ENCODE measurements at places on chromosomes 2 and 18.

DNA sequence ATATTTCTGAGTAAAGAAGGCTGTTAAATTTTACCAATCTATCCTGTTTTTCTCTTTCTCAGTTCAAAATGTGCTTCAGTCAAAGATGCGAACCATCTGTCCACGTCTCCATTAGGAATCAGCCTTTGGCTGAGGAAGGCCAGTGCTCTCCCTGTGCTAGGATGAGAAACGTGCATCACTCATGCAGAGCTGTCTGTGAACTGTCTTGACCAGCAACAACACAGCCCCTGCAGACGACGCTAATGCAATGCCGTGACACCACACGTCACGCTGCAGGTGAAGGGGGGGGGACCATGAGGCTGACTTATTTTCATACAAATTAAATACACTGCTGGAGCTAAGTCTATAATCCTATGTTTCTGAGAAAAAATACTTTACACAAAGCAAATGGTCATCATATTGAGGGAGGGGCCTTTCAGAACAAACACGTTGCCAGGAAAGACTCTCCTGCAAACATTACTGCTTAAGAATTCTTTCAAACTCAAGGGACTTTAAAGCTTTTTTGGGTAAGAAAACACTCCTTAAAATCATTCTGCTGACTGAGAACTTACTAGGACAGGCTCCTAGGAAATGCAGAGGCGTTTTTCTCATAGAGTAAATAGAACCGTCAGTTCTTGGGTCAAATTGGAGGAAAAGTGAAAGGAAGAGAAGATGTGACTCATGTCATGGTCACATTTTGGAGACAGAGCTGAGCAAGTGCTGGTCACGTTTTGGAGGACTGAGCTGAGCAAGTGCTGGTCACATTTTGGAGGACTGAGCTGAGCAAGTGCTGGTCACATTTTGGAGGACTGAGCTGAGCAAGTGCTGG is 97.0 kb downstream of the MBP start:
- no peak for DNase-seq

DNA sequence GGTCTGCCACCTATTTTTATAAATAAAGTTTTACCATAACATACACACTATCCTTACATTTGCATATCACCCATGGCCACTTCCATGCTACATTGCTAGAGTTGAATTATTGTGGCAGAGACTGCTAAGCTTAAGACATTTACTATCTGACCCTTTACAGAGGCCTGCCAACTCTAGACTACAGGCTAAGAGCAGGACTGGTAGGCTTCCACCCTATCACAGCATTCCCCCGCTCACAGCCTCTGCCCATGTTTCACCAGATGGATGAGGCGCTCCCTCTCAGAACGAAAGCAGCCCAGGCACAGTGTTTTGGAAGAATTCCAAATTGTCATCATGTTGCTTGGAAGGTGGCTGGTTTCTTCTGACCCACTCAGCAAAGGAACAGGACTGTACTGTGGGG is 91.7 kb upstream of the SLC35G4 start:
- DNase-seq, result no peak

DNA sequence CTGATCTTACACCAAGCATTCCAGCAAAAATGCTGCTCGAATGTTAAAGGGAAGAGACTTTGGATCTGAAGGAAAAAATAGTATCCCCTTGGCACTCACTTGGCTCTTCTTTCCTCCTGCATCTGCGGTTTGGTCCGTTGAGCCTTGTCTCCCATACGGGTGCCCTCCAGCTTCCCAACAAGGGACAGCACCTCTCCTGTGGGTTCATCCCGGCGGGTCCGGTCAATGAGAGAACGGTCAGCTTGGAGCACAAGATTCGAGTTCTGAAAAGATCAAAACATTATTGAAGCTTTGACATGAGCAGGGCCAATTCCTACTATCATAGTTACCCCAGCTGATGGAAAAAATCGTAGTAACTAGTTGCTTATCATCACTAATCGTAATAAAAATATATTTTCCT is 740 bp downstream of the SNRNP200 start:
- DNase-seq, result no peak

- no peak for DNase-seq
These were observed 3.7 kb downstream of the TNFRSF11A start for GRCh38 chr18:62328586-62329525.

DNA sequence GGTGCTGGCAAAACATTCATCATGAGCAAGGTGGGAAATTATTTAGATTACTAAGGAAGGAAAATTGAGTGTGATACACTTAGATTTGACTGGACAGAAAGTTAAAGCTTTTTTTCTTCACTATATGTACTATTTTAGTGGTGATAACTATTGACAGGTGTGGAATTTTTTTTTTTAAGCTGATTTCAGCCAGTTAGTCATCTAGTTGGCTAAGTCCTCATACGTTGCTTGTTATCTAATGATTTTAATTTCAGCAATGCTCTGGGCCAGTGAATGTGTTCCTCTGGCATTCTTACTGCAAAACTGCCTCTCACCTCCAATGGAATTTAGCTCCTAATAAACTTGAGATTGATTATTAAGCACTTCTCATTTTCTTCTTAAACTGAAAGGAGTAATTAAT is 1223.2 kb upstream of the ACVR2A start:
- no peak for DNase-seq

GRCh38 chr2:171523088-171524017 is 1.1 kb downstream of the CYBRD1 start:
- no peak for DNase-seq

DNA sequence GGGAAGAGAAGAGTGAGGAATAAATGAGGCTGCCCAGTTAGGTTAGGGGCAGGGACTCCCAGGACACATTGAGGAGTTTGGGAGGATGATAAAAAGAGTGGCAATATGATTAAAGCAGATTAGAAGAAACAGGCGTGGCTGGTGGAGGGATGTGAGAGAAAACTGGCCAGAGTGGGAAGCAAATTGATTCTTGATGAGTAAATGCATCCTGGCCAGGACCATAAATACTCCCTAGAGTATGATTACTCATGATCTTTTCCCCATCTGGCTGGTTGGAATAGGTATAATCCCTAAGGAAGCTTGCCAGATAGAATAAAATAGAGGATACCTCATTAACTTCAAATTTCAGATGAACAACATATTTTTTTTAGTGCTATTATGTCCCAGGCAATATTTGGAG is 21.5 kb upstream of the DAW1 start:
- DNase-seq, result no peak

DNA sequence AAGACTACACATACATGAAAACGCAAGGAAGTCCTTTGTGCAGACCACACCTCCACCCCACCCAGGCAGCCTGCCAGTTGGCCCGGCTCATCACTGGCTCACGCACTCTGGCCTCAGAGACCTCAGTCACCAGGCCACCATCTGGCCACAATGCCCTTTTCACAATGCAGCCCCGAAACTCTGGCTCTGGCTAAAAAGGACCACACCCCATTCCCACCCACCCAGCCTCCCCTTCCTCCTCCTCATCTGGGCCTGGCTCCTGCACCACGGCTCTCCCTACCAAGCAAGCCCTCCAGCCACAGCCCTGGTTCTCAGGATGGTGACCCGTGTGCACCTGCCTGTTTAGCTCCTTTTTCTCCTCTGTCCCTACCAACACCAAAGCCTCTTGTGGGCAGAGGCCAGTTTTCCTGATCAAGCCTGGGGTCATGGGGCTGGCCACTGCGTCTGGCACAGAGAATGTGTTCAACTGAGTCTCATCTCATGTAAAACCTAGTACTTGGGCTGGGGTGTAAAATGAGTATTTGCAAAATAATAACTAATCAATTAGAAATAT is 7.4 kb downstream of the HDAC4 start:
- DNase-seq, result no peak

DNA sequence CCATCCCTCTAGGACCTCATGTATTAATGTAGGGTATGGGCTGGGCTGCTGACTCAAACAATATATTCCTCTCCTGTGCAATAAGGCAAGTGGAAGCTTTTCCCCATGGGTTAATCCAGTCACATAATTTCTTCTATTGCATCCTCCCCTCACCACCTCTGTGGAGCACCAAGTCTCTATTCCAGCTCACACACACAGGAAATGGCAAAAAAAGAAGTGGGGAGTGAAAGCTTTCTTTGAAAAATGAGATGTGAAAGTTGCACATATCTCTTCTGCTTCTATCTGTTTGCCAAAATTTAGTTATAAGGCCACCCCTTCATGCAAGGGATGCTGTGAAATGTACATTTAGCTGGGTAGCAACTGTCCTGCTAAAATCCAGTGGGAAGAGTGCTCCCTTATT is 121.3 kb downstream of the CDC42EP3 start:
- DNase-seq, result no peak

DNA sequence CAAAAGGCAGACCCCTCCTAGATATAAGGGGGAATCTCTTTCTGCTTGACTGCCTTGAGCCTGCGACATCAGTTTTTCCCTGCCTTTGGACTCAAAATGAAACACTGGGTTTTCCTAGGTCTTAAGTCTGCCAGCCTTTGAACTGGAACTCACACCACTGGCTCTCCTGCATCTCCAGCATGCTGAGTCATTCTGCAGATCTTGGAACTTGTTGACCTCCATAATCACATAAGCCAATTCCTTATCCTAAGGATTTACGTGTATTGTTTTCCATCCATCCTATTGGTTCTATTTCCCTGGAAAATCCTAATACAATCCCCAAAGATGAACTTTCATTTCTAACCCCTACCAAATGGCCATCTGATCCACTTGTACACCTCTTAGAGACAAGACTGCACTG is 88.0 kb downstream of the AFF3 start:
- no peak for DNase-seq

GRCh38 chr2:222074674-222075073 is 224.1 kb downstream of the PAX3 start:
- DNase-seq, result no peak

DNA sequence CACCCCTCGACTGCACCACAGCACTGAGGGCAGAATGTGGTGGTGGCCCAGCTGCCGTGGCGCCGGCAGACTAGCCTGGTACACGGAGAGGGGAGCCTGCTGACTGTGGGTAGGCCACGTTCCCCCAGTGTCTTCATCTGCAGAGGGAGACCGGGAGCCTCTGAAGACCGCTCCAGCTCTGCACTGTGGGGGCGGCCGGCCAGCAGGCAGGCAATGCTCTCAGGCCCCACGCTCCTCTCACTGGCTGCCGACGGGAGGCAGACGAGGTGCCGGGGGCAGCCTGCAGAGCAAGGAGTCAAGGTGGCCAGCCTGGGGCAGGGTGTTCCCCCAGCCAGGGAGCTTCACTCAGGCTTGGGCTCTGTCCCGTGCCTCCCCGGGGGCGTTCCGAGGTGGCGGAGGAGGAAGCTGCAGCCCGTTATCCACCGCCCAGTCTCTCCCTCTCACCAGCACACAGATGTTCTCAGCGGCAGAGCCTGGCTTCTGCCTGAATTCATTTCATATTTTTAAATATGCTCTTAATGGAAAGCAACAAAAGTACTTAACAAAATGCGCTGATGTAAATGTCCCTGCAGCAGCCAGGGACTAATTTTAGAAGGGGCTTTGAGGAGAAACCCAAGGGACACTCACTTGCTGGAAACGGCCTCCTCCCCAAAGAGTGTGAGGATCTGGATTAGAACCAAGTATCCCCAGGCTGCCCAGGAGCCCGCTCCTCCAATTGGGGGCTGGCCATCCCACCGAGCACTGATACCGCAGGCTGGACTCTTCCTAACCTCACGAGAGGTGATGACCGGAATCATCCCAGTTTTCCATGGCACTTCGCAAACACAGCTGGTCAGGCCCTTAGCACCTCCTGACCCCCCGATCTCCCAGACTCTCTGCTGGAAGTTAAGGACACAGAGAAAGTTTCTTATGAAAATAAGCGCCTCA is 87.8 kb downstream of the HDAC4 start:
- DNase-seq, result no peak

DNA sequence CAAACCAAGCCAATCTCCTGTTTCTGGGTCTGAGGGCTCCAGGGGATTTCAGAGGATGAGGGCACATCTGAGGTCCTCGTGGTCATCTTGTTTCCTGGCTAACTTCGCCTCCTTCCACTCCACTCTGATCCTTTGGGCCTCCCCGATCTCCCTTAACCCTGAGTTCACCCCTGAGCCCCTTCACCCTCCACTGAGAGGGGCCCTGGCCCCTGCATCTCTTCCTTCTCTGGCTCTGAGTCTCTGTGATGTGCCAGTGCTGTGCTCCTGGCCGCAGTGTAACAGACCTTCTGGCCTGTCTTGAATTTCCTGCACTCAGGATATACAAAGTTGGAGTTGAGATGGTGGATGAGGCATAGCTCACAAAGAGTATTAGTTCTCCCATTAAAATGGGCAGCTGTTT is 84.7 kb upstream of the BOD1L2 start:
- no peak for DNase-seq

- DNase-seq, result no peak
These were observed 66.9 kb downstream of the HS1BP3 start for GRCh38 chr2:20584045-20584398.

DNA sequence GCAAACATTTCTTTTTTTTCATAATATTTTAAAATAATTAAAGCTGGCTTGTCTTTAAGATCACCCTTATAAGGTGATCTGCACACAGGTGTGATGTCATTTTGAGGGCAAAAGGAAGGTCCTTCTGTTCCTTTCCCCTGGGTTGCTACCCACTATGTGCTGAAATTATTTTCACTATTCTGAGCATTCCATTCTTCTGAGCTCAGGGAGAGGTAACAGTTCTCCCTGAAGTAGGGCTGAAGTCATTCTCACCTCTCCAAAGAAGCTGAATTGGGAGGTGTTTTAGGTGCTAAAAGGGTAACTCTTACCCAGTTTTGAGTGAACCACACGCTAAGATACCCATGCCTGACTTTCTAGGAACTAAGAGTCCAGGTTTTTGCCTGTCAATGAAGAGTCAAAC is 247.6 kb downstream of the SLC4A3 start:
- DNase-seq, result no peak

- DNase-seq, result no peak
These were observed 234.9 kb upstream of the SMAD7 start for GRCh38 chr18:49185623-49186022.

DNA sequence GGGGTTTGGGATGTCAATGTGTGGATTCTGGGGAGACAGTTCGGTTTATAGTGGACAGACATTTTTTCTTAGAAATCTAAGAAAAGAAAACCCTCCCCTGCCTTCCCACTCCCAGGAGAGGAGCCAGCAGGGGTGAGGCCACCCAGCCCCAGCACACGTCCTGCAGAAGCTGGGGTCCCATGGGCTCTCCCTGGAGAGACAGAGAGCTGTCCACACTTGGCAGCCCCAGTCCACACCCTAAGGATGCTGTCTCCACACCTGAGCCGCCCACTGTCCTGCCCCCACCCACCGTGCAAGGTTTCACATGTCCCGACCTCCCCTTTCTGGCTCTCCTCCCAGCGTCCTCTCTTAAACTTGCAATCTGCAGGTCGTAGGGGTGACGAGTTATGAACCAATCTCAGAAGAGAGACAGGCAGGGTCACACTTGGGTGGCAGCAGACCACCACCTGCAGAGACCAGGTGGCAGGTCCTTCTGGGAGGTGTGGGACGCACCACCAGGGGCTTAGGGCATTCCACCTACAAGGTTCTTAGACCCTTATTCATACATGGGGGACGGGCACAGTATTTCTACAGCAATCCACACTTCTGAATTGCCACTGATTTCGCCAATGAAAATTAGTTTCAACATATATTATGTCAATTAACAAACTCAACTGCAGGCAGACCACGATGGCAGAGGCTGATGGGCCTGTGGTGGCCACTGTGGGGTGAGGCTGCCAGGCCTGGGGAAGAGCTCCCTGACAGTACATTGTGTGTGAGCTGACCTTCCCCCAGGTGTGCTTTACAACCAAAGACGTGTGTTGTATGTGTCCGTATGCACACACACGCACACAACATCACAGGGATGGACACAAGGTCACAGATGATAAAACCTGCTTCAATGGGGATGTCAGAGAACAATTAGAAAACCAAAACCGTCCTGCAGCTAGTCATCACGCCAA is 158.5 kb downstream of the TPO start:
- no peak for DNase-seq

Data from activated T-helper 1 cell treated with Interleukin-2 at 50 U/mL for 16 hours (primary cell).